GM12892 (cell line): ENCODE measurements at places on chromosomes 2 and 18.

DNA sequence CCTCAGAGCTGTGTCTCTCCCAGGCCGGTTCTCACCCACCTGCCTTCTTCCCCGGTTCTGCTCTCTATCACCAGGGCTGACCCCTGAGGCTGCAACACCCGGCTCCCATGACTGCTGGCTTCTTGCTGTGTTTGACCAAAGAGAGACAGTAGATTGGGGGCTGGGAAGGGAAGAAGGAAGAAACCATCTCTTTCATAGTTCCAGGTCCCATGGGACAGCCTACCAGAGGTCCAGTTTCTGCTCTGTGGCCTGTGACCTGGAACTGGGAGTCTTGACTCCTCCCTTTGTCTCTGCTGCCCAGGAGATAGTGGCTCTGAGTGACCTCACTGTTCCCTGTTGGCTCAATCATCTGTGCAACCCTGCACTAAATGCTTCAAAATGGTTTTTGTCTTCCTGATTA is 38.1 kb downstream of the ALPK2 start:
- no peak for DNase-seq

- no peak for DNase-seq
These were observed 49.7 kb downstream of the CYRIA start for GRCh38 chr2:16615687-16616615.

DNA sequence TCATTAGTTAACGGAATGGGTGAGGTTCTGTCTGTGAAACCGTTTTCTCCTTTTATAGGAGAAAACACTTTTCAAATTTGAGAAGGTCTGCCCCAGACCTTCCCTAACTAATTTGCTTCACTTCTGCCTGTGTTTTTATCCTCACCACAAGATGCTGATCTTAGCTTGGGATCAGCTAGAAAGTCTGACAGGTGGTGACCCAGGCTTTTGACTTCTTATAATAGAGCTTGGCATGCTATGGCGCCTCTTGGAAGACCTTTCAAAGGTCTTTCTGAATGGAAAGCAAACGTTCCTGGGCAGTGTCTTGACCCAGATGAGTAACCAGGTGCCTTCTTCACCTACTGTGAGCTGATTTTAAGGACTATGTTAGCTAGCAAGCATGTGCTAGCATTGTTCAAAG is 91.4 kb downstream of the LYPD6 start:
- DNase-seq: no peak

DNA sequence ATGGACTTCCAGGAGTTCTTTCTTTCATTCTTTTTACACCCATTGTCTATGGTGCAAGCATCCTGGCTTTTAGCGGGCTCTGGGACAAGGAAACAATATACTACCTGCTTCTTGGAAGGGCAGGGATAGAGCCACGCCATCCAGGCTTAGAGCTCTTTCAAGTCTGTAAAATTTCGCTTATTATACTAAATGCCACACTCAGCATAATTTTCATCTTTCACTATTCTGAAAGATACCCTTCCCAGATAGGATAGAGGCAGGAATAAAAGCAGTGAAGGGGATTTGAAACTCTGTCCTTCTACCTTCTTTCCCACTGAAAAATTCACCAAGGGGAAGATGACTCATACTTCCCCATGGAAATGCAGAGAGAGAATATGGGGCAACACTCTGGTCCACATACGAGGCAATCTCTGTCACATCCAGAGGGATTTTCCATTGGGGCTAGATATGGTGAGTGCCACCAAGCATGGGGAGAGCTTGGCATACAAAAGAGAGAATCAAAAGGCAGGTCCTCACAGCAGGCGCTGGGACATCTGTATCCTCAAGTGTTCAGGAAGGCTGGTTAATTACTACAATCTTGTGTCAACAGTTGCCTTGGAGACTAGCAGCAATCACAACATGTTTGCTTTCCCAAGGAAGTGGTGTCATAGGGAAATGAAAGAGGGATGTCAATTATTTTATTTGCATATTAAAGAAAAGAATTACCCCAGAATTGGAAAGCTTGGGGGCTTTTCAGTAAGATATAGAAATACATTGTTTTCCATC is 127.6 kb downstream of the TDRD15 start:
- no peak for DNase-seq

DNA sequence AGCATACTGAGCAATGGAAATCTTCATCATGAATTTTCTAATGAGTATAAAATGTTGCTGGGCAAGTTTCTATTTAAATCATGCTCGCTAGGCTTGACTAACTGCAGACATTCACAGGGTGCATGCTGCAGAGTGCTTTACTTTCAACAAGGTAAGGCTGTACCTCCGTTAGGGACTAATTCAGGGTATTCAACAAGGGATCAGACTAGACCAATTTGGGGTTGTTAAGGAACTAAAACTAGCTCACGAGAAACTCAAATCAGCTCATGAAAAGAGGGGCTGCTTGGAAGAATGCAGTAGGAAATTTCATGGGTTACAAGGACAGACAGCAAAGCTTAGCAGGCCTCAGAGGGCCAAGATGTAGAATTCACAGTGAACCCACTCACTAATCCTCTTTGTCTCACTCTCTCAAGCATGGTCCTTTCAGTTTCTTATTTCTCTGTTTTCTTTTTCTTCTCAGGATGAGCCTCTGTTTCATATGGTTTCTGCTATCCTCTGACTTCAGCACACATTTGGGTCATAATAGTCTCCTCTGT is 2.2 kb downstream of the MYO3B start:
- DNase-seq: no peak

GRCh38 chr18:63994783-63995399 is 25.0 kb downstream of the SERPINB8 start:
- no peak for DNase-seq

DNA sequence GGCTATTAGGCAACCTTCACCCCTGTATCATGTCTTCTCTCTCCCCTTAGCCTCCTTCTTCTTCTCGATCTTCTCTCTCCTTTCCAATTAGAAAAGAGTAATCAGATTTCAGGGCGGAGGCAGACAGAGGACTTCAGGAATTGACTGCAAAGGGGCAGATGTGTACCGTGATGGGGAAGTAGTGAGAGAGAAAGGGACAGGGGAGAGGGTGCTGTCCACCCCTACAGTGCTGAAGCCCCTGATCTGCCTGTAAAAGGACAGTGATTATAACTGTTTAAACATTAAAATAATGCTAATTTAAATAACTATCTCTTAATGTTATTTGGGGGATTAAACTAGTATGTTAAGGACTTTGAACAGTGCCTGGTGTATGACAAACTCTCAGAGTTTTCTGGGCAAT is 178.5 kb downstream of the ACTR3 start:
- DNase-seq: no peak

DNA sequence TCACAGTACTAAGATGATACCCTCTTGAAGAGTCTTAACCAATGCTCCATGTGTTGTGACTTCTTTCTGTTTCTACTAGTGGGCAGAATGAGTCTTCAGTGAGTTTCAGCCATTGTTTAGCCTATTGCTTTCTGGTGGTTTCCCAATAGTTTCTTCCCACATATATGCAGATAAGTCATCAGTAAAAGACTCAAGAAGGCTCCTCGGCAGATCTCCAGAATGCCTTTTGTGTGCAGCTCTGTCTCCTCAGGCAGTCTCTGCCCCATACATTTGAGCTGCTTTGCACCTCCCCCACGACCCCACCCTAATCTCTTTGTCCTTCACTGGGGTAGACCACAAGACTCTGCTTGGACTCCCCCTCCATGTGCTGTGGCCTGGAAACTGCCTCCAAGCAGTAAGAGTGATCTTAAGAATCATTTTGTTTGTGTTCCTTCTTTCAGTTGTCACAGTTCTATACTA is 71.6 kb upstream of the CHRNA1 start:
- no peak for DNase-seq

DNA sequence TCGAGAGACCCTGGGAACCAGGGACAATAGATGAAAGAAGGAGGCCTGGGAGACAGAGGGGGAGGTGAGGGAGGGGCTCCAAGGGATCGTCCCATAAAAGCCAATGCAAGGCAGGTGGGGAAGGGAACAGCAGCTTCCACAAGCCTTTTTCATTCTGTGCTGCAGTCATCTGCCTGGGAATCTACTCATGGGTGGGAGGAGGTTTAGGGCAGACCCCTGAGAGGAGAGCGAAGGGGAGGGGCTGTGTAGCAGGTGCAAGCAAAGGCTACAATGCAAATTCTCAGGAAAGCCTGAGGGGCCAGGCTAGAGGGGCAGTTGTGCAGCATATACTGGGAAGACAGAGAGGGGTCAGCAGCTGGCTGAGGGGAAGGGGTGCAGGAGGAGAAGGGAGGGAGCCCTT is 135.4 kb downstream of the SETBP1 start:
- no peak for DNase-seq

- no peak for DNase-seq
These were observed 89.7 kb upstream of the SH3BP4 start for GRCh38 chr2:234861841-234862735.

DNA sequence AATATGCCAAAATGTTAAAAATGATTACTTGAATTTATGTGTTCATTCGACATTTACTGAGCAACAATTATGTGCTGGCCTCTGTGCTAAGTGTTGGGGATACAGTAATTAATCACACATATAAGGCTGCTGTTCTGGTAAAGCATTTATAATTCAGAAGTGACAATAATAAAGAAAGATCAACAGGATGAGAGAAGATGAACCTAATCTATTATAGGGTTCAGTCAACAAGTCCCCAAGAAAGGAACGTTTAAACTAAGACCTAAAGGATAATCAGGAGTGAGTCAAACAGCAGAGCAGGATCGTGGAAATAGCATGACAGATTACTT is 60.1 kb upstream of the COX7A2L start:
- DNase-seq: no peak

DNA sequence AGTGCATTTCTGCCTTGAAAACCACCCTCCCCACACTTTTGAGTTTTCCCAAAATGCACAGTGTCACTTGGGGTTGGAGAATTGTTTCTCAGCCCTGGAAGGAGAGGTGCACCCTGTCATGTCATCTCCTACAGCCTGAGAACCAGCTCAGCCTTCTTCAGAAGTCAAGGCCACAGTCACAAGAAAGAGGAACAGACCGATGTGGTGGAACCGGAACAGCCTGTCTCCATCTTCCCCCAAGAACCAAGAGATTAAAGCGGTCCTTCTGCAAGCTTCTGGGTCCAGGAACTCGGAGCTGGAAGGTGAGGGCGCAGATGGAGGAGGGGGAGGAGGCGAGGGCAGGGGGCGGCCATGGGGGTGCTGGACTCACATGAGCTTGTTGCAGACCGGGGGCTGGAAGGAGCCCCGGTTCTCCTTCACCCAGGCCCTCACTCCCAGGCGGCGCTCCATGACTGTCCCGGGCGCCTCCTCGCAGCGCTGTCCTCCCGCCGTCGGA is 248 bp downstream of the HAAO start:
- peak; percentile 54 for DNase-seq

GRCh38 chr2:10398496-10398895 is 49.6 kb downstream of the ODC1 start:
- DNase-seq: no peak

DNA sequence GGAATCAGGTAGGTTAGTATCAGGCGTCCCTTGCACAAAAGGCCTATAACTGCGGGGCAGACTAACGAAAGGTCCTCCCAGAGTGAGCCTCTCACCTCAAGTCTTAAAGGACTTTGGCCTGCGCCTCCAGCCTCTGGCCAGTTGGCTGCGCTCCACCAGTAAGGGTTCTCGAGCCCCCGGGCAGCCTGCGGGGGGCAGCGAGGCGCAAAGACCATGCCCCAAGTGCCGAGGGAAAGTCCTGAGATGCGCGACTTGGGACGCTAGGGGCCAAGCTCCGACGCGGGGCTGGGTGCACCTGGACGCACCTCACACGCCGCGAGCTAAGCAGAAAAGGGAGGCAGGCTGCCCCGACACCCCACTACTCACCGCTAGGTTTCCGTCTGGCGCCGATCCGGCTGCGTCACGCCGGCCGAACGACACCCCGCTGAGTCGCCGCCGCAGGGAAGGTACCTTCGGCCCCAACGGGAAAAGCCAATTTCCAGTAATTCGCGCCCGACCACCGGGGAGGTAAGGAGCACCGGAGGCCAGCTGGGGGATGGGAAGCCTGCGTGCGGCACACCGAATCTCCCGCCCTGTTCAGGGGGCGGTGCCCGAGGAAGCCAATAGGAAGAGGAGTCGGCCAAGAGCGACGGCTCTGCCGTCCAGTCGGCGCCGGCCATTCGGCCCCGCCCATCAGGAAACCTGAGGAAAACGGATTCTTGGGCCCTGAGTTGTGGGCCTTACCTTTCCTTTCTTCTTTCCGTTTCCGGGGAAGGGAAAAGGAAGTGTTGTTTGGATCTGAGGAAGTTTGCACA is at the start of gene ORC2:
Gene ORC2, minus strand, starts transcription at position 537 of the 794 bp plus-strand sequence. CDS start 5,537 bp downstream, outside the sequence.
- DNase-seq: peak; percentile 84

- no peak for DNase-seq
These were observed 116.3 kb downstream of the ZNF532 start for GRCh38 chr18:58980991-58981390.

DNA sequence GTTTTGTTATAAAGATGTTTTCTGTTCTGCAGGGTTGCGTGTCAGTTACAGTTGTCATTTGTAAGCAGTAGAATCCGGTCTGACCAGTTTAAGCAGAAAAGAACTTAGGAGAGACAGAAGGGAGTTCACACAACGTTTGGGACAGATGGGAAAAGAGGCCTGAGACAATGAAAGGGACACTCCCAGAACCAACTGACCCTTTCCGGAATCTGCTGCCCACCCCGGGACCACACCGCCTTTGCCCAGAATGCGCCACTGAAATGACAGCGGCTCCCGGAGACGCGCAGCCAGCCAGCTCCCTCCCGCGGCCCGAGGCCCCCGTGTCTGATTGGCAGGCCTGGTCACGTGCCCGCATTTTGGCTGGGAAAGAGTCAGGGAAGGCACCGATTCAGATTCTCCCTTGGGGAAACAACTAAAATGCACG is 244.6 kb downstream of the BCL2 start:
- DNase-seq: no peak

DNA sequence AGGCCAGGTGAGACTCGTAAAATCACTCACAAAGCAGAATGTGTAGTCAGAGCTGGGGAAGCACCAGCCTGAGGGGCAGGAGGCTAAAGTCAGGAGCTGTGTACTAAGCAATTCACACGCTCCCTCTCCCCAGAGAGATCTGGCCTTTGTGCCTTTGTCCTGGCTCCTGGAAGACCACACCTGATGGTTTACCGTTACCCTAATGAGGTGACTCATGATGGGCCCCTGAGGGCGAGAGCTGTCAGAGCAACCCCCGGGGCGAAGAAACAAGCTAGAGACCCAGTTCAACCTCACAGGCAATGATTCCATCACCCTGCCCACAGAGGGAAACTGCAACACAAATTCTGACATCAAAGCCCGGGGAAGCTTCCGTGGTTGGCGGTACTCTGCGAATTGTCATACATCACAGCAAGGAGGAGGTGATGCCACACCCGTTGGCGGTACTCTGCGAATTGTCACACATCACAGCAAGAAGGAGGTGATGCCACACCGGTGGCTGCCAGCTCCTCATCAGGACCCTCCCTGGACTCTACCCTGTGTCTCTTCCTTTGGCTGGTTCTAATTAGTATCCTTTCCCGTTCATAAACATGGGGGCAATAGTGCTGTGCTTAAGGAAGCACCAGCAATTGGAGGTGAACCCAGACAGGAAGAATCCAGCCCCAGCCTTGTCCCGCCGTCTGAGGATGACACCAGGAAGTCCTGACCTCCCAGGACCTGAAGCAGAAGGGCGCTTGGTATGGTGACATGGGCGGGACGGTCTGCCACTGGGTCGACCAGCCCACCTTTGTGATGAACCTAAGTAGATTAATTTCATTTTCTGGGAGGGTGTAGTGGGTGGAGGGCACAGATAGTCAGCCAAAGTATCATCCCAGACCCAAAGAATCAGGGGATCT is 30.5 kb downstream of the B3GNT7 start:
- no peak for DNase-seq

GRCh38 chr2:1192121-1192520 is 221.1 kb upstream of the TPO start:
- no peak for DNase-seq
